CD8-positive, alpha-beta memory T cell (primary cell): ENCODE measurements at places on chromosomes 3 and 15.

- no peaks in the 10 kb centered on the region for H3K27me3 ChIP-seq
- H3K4me1 ChIP-seq, result peaks cover 8% of the 10 kb centered on the region
- DNase-seq, result no peak
- H3K36me3 ChIP-seq, result no peaks in the 10 kb centered on the region
These were observed 115.6 kb downstream of the ETFA start for GRCh38 chr15:76195506-76196268.

DNA sequence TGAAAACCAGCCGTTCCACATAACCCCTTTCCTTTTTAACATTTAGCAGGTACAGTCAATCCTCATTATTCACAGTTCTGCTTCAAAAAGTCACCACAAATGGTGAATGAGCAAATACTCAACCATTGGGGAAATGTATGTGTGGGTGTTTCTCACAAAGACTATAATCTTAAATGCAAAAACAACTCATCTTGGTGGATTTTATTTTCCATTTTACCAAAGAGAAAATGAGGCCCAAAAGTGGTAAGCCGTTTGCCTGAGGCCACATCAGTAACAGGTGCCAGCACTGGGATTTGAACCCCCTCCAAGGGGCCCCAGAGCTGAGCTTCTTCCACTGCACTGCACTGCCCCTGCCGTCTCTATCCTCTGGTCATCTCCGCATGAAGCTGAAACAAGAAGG lies 208.8 kb downstream of the OSBPL10 start:
- no peaks in the 10 kb centered on the region for H3K27me3 ChIP-seq
- no peak for DNase-seq
- H3K27ac ChIP-seq, result no peak overlapping the region
- H3K36me3 ChIP-seq, result no peaks in the 10 kb centered on the region

- H3K4me1 ChIP-seq, result peaks cover 21% of the 10 kb centered on the region
- H3K4me3 ChIP-seq, result no peak overlapping the region
- no peak for DNase-seq
- H3K36me3 ChIP-seq, result no peaks in the 10 kb centered on the region
- peaks cover 17% of the 10 kb centered on the region for H3K27me3 ChIP-seq
These were observed 38.9 kb downstream of the CPN2 start for GRCh38 chr3:194312186-194312742.

- no peak overlapping the region for H3K4me3 ChIP-seq
- no peaks in the 10 kb centered on the region for H3K36me3 ChIP-seq
These were observed 27.2 kb upstream of the TNFSF10 start for GRCh38 chr3:172550347-172550943.

GRCh38 chr15:34213690-34214089 lies 3.8 kb upstream of the KATNBL1 start:
- H3K27ac ChIP-seq, result no peak overlapping the region
- peaks cover 8% of the 10 kb centered on the region for H3K4me1 ChIP-seq
- H3K36me3 ChIP-seq, result no peaks in the 10 kb centered on the region
- no peaks in the 10 kb centered on the region for H3K27me3 ChIP-seq
- no peak for DNase-seq

GRCh38 chr3:122233101-122233952 lies 49.9 kb downstream of the CASR start:
- no peaks in the 10 kb centered on the region for H3K36me3 ChIP-seq
- H3K4me1 ChIP-seq, result no peaks in the 10 kb centered on the region
- no peak overlapping the region for H3K4me3 ChIP-seq
- H3K27me3 ChIP-seq, result no peaks in the 10 kb centered on the region
- no peak for DNase-seq
